ENCODE measurements at places on chromosomes 11 and 22.

- DNase-seq = no peak
Measured at GRCh38 chr11:92948116-92948515, 21.3 kb upstream of the MTNR1B start.

- DNase-seq = peak; percentile 68
Measured at GRCh38 chr11:11978792-11979487, 29.5 kb downstream of the DKK3 start.

DNA sequence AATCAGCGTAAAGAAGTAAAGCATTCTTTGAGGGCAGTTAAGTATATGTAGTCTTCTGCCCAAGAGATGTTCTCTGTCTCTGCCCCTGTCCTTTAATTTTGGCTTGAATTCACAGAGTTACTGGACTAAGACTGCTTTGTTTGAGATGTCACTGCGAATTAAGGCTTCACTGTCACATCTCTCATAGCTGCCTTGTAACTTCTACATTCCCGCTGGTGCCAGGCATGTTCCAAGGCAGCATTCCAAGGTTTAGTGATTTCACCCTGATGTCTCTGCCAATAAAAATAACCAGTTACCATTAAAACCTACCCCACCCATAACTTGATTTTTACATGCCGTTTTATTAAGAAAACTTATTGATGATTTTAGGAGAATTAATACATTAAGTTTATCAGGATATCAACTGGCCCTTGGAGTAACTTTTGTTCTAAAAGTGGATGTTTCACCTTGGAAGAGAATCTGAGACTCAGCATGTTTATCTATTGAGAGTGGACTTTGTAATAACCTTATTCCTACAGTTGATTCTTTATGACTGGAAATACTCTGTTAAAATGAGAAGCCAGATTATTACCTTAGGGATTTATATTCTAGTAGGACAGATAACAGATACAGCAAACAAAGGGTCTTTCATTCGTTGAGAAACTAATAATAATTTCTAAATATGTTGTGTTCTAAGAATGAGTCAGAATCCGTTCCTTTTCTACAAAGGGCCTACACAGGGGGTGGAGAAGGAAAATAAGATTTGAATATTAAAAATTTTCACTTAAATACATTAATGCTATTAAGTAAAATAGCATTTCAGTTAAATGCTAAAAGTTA lies 110.2 kb downstream of the UVRAG start:
- DNase-seq = no peak

DNA sequence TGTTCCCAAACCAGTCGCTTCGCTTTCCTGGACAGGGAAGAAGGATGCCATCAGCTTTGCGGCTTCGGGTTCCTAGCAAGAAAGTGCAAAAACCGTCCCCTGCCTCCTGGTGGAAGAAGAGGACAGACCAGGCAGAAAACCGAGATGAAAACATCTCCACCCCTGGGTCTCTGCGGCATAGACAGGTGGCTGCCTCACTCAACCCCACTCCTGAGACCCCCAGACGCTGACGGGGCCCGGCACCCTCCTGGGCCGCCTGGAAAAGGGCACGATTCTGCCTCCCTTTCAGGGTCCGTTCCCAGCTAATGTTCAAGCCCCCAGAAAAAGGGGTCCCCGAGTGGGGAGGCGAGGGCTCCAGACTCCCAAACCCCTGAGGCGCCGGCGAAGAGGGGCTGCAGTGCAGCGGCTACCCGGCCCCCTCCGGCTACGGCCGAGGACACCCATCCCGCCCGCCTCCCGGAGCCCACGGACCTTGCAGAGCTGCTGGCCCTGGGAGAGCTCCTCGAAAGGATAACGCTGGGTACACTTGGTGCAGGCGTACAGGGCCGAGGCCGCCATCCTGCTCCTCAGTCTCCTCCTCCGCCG lies 569 bp downstream of the FAM76B start:
- DNase-seq = peak; percentile 21

- no peak for DNase-seq
Measured at GRCh38 chr11:71238285-71238875, 14.0 kb downstream of the SHANK2 start.

DNA sequence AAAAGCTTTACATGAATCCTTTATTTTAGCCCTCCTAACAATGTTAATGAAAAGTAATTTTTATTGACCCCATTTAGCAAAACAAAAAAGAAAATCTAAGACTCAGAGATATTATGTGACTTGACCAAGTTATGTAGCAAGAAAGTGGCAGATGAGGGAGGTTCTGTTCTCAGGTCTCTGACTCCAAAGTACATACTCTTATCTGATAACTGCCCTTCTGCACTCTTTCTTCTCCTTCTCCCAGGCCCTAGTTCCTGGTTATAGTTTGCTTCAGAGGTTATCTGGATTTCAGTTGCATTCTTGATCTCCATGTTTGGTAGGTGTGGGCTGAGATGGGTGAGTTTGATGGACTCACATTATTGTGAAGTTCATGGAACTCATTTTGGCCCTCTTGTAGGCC lies 4.5 kb downstream of the OR9Q2 start:
- no peak for DNase-seq

GRCh38 chr11:102824556-102824955 lies 18.9 kb downstream of the MMP3 start:
- DNase-seq = no peak

DNA sequence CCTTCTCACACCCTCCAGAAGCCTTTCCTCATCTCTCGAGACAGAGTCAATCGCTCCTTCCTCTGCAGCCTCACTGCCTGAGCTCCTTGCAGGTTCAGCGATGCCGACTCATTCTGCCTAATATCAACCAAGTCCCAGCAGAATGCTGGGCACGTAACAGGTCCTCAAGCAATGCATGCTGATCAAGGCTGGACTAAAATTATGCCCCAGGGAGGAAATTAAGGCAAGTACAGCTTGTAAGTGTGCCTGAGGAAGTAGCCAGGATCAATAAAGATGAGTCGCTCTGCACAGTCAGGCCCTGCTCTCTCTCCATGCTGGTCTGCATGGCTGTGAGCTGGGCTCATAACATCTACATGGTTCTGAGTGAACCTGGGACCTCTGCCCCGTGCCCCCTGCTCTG lies 25.6 kb upstream of the NRIP3 start:
- no peak for DNase-seq

DNA sequence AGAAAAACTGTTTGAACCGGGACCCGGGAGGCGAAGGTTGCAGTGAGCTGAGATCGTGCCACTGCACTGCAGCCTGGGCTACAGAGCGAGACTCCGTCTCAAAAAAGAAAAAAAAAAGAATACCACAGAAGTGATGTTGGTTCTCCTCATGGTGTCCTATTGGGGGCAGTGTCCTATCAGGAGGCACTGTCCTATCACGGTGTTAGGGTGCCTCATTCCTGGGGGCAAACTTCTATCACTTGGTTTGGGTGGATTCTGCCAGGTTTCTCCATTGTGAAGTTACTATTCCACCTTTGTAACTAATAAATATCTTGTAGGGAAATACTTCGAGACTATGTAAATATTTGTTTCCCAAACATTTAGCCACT lies 19.6 kb downstream of the PRR14L start:
- DNase-seq = no peak

GRCh38 chr11:117478926-117479325 lies 151.3 kb downstream of the CEP164 start:
- no peak for DNase-seq

DNA sequence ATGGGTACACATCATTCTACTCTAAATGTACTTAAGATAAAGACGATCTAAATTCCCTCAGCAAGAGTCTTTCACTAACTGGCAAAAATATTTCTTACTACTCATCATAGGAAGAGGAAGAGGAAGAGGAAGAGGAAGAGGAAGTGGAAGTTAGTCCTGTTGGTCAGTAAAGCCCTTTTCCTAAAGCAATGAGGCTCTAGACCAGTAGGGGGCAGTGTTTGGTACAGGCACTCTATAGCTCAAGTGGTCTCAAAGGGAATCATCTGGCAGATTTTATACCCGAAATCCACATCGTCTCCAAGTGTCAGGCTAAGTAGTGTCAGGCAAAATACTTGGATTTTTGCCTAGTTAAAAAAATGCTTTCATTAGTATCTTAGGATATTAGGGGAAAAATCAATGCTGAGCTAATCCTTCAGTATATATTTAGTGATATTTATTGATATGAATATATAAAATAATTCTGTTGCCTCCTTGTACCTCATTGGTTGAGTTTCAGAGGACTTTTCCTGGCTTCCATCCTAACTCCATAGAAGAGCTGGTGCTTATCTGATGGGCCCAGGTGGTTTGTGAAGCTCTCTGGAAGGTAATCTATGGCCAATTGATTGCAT lies 7.7 kb downstream of the BLID start:
- peak; percentile 61 for DNase-seq

GRCh38 chr11:250740-251299 lies 14.0 kb downstream of the PSMD13 start:
- no peak for DNase-seq

DNA sequence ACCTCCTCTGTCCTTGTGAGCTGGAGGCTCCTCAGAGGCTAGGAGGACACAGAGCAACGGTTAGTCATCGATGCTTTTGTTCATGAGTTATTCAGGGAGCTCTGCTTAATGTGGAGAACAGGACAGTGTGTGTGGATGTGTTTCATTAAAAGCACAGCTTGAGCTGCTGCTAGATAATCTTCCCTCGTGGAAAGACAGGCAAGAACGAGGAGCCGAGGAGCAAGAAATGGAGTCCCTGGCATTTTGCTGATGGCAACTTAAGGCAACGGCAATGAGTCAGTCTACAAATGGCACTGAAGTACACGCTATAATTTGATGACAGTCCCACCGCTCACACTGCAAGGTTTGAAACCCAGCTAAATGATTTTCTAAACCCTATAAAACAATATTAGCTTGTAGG lies 106.2 kb downstream of the IGLL1 start:
- DNase-seq = no peak

DNA sequence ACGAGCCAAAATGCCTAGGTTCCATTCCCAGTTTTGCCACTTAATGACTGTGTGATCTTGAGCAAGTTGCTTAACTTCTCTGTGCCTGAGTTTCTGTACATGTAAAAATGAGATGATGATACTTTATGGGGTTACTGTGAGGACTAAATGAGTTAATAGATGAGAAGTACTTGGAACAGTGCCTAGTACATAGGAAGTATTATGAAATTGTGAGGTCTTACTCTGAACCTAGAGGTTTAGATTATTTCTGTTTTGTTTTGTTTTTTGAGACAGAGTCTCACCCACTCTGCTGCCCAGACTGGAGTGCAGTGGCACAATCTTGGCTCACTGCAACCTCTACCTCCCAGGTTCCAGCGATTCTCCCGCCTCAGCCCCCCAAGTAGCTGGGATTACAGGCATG lies 227.0 kb upstream of the POU2AF2 start:
- DNase-seq = no peak

DNA sequence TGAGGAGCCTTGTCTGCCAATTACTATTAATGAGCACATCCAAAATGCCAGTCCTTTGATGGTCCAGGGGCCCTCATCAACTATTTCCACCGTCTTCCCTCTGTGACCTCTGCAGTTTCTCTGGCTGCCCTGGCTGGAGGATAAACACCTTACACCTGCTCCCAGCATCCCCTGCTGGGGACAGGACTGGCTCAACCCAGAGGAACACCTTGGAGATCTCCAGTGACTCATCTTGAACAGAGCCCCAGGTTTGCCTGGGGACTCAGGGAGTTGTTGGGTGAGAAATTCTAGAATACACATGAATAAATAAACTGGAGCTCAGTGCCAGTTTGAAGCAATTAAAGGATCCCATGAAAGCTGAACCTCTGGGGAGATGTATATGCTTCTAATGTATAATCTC lies 24.0 kb upstream of the ELF5 start:
- no peak for DNase-seq

DNA sequence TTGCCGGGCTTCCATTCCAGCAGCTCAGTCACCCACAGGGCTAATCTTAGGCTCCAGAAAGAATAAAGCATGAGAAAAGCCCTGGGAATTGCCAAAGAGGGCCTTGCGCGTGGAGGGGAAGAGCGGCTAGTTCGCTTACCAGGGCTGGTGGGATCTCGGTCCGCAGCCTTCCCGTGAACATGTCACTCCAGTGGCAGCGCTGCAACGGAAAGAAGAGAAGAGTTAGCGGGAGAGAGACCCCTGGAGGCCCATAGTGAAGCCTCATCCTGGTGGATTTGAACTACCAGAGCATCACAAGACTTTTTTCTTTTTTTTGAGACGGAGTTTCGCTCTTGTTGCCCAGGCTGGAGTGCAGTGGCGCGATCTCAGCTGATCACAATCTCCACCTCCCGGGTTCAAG lies 18.0 kb downstream of the RANGAP1 start:
- DNase-seq = no peak

DNA sequence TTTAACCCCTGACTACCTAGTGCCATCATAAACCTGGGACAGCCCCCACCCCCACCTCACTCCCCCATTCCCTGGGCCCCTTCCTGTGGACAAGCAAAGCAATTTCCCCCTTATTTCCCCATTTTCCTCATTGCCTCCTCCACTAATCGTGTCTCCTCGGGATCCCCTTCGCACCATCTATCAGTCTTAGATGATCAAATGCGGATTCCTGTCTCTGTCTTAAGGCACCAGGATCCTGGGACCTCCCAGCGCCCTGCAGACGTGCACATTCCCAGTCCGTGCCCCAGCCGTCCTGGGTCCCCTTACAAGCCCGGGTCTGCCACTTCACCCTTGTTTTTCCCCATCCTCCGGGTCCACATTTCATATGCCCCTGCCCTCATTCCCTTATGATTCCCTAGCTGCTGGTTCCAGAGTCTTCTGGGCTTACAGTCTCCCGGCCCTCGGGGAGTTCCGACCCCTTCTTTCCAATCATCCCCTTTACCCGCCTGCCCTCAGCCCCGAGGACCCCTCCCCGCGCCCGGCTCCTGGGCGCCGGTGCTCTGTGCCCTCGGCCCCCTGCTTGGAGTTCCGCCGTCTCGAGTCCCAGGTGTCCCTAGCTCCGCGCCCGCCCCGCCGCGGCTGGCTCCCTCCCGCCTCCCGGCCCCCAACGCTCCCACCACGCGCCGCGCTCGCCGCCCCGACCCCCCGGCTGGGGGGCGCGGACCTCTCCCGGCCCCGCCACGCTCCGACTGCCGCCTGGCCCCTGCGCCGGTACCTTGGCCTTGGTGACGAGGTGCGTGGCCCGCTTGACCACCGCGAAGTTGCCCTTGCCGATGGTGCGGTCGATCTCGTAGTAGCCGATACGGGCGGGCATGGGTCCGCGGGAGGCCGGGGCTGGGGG lies 599 bp downstream of the SIK3 start:
- DNase-seq = no peak
